ENCODE measurements at places on chromosomes 6 and 20. TPM values are rescaled to one million over a fixed set of nuclear protein-coding genes. Genes with fewer than 3 reads are reported as not detected.

Gene LINC00237
- not detected for total RNA-seq

Gene SLC17A3
- total RNA-seq, result not detected

Gene KCNQ5
- total RNA-seq, result 0.20 TPM

DNA sequence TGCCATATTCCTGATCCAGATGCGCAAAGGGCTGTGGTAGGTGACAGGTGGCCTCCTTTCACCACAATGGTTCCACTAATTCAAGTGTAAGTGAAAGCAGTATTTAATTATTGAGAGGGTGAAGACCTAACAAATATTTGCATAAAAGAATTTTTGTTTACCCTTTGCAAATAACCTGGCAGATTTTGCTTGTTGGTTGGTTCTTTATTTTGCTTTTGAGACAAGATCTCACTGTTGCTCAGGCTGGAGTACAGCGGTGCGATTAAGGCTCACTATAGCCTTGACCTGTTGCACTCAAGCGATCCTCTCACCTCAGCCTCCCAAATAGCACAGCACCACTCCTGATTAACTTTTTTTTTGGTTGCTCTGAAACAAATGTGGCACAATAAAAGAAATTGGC lies 49.2 kb downstream of the PCNA start:
- DNase-seq, result no peak

DNA sequence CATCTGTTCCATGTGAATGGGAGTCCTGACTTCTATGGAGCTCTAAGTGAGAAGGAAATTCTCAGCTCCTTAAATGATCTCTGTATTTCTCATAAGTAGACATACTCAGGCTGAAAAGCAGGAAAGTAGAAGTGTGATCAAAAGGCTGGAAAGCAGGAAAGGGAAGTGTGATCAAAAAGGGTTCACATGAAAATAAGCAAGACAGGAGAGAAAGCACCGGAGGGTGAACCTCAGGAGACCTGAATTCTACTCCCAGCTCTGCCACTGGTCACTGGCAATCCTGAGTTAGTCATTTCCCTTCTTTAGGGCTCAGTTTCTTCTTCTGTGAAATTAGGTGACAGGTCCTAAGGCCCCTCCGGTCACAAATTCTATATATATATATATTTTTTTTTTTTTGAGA lies 55.5 kb upstream of the TRERF1 start:
- DNase-seq, result no peak

GRCh38 chr6:128663238-128663637 lies 142.8 kb upstream of the PTPRK start:
- no peak for DNase-seq

Gene PHACTR2
- 32.8 TPM for total RNA-seq

Gene ECT2L
- total RNA-seq, result not detected

- DNase-seq, result no peak
Observed at GRCh38 chr20:15022921-15023320, 685.5 kb upstream of the FLRT3 start.

DNA sequence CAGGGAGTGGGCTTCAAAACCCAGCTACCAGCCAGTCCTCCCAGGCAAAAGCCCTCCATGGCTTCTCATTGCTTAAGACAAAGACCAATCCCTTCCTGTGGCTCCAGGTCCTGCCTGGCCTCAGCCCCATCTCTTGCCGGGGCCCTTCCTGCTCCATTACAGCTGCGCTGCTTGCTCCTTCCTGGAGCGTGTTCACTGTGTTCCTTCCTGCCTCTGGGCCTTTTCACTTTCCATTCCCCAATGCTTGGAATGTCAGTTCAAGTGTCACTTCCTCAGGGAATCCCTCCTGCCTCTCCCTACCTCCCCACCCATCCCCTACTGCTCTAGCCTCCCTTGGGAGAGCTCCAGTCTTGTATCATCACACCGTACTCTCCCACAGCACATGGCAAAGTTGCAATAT lies 11.1 kb upstream of the ITPR3 start:
- DNase-seq, result no peak

GRCh38 chr6:160519133-160519532 lies 144.9 kb downstream of the LPA start:
- no peak for DNase-seq

All from PC-9 (cell line).